ENCODE measurements at places on chromosomes 2 and 18.

DNA sequence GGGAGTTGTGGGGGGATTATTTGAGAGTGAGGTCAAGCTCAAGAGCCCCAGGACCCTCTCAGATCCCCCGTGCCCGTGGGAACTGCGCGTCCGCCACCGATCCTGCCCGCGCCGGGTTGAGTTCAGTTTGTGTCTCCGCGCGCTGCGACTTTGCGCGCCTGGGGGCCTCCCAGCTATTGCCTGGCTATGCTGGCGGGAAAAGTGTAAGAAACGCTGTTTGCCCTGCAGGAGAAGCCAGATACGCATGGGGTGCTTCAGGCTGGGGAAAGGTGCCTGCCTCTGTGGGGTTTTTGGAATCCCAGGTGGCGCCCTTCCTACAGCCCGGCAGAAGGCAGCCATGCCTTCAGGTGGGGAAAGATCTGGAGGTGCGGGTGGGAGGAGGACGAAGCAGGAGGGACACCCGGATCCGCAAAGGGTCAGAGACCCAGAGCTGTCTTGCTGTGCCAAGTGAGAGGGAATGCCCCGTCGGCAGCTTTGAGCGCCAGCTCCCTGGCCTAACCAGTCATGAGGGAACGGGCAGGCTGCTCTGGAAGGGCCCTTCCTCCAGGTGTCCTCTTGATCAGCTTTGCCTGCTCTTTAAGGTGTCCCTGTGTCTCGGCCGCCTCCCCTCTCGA is 22.5 kb downstream of the TEX44 start:
- no peak for DNase-seq

GRCh38 chr2:170878505-170878904 is 50.5 kb upstream of the GORASP2 start:
- no peak for DNase-seq

GRCh38 chr2:38723173-38723572 is 28.0 kb downstream of the SRSF7 start:
- no peak for DNase-seq

- no peak for DNase-seq
Observed at GRCh38 chr2:223532161-223532560, 70.0 kb downstream of the SCG2 start.

Measured in NCI-H1092 (cell line).